ENCODE measurements at places on chromosomes 13 and 19. TPM values are rescaled to one million over a fixed set of nuclear protein-coding genes. Genes with fewer than 3 reads are reported as not detected.
A peak's percentile ranks its signal among the peaks of the same experiment; 100 is the strongest.

DNA sequence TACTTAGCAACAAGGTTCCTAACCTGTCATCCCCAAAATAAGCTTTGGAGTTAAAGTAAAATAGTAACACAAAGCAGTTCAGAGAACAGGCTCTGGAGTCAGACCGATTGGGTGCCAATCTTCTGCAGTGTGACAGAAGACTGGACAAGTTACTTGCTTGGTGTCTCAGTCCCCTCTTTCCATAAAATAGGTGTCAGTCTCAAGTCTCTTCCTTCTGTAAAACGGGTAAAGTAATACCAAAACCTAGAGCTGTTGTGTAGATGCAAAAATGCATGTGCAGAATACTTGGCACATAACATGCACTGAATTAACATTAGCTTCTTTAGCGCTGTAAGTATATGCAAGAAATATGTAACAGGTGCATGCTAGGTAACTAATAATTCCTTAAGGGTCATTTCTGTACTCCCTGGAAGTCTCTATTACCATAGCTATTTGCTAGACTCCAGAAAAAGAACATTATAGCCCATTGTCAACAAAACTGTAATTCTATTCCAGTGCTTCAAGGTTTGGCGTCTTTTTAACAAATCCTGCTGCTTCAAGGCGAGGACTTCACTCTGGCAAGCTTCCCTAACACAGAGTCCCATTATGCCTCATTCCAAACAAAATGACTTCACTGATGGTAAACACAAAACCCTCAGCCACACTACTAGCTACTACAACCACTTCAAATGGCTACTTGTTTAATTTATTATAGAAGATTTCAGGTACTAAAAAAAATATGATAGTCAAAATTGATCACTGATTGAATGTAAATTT, 32.8 kb downstream of the ELF1 start:
- no peak for DNase-seq

DNA sequence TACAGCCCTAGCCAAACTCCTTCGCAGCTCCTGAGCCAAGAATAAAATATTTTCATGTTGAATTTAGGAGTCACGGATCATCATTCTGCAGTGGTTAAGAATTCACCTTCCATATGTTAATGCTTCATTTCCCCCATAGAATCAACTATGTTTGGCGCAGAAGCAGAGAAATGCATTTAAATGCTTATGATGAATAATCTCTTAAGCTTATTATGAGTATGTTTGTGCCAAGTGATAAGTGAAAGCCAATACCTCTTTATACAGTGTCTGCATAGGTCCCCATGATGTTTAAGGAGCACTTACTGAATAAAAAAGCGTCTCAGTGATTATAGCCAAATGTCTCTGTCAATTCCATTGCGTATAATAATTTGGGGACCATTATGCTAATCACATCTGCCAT, 32.7 kb upstream of the POMP start:
- no peak for DNase-seq

DNA sequence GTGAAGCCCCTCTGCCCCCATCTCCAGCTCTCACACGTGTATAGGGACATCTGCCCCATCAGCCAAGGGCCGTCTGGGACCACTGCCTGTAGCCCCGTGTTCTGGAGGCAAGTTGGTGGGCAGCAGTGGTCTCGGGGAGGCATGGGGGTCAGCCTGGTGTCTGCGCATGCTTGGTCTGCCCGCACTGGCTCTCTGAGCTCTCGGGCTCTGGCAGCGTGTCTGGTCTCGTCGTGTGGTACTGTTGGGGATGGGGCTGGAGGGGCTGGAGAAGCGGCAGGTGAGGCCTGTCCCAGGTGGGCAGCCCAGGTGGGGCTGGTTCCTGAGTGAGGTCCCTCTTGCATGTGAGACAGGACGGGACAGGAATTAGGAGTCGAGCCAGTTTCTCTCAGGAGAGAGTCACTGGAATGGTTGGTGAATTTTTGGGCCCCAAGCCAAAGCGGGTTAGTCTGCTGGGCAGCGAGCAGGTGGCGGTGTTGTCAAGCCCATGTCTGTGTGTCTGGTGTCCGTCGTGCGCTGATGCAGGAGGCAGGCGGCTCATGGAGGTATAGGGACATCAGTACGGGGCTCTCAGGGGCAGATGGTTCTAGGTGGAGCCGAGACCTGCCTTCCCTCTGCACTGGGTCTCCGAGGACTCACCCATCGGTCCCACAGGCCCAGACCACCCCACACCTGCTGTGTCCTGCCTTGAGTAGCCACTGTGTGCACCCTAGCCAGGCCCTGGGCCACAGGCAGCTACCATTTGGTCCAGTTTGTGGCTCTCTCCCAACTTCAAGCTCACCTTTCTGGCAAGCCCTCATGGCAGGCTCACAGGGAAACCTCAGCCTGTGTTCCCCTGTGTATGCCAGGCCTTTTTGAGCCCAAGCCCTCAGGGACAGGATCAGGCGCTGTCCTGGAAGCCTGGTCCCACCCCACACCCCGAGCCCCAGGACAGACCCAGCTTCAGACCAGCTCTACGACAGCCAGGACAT, 18.2 kb downstream of the COMP start:
- DNase-seq: no peak

DNA sequence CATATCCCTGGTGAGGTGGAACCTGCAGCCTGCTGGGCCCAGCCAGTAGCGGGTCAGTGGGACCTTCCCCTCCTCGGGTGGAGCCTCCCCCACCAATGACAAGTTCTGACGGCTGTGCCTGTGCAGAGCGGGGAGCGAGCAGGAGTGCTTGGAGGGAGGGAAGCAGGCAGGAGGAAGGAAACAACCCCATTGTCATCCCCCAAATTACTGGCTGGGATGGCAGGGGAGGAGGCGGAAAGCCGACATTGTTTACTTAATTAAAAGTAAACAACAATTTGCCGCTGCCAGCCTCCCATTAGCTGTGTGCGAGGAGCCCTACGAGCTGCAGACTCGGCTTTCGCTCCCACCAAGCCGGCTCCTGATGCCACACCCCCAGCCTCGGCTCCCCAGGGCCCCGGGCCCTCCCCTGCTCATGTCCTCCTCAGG, 45.5 kb downstream of the LYL1 start:
- no peak for DNase-seq

DNA sequence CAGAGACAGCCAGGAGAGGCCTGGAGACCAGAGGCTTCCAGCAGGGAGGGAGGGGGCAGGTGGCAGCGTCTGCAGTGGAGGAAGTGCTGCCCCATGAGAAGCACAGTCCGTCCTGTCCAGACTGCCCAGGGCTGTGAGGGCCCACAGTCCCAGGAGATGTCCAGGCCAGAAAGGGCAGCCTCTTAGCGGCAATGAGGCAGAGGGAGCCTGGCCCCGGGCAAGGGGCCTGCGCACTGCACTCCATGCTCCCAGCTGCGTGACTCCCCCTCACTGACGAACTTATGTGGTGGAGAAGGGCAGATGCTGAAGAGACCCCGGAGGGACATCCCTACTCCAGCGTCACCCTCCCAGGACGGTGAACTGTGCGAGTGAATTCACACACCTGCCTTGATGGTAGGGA, 115.3 kb downstream of the SOX1 start:
- no peak for DNase-seq

- no peak for DNase-seq
These were observed 93.8 kb upstream of the ARHGEF7 start for GRCh38 chr13:111021270-111021669.

- no peak for DNase-seq
These were observed 77.3 kb upstream of the SIAH3 start for GRCh38 chr13:45928843-45929242.

GRCh38 chr13:97751477-97751876, 202.0 kb upstream of the IPO5 start:
- DNase-seq: no peak

- DNase-seq: no peak
These were observed 41.5 kb downstream of the ZNF682 start for GRCh38 chr19:19997656-19998268.

DNA sequence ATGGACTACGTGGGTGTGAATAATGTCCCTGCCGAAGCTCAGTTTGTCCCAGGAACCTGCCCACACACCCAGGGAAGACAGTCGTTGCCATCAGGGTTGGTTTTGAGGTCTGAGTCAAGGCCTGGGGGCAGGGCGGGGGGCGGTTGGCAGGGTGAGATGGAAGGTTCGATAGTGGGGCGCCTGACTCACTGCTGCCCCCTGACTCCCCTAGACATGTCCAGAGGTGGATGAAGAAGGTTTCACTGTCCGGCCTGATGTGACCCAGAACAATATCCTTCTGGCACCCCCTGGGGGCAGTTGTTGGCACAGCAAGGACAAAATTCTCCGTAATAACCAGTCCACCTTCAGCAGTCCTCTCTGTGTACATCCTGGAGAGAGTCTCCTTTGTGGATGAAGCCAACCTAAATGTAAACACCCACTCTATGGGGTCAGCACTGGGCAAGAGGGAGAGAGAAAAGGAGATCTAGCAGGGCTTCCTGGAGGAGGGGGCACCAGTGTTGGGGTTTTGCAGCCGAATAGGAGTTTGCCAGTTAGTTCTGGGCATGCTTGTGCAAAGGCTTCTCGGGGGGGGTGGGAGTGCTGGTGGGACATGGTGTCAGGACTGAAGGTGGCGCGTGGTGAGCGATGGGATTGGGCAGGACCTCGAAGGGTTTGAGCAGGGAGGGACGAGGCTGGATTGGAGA, 19.6 kb upstream of the B3GNT3 start:
- DNase-seq: no peak

- DNase-seq: no peak
These were observed 2.9 kb upstream of the AMER2 start for GRCh38 chr13:25175026-25175425.

GRCh38 chr13:31204592-31204991, 4.8 kb downstream of the B3GLCT start:
- no peak for DNase-seq

GRCh38 chr19:14830702-14831101, 4.3 kb downstream of the OR7A5 start:
- no peak for DNase-seq

- peak; percentile 52 for DNase-seq
These were observed 15.8 kb upstream of the ZNF43 start for GRCh38 chr19:21851596-21852345.

DNA sequence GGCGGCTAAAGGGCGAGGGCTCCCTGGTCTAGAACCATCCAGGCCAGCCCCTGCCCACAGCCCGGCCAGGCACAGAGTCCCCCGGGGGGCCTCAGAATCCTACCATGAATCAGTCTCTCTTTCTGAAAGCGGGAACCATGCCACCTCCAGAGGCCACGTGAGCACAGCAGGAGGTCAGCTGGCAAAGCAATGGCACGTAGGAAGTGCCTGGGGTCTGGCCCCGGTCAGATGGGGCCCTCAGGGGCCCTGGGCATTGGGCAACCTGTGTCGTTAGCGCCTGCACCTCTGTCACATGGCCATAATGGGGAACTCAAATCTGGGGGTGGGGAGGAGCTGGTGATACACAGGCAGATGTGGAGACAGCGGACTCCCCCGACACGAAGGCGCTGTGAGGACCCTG, 8.8 kb downstream of the MFSD12 start:
- DNase-seq: no peak

GRCh38 chr13:81089371-81090157, 748.6 kb upstream of the SPRY2 start:
- no peak for DNase-seq

GRCh38 chr19:8251025-8251472, 41.9 kb downstream of the CERS4 start:
- no peak for DNase-seq

DNA sequence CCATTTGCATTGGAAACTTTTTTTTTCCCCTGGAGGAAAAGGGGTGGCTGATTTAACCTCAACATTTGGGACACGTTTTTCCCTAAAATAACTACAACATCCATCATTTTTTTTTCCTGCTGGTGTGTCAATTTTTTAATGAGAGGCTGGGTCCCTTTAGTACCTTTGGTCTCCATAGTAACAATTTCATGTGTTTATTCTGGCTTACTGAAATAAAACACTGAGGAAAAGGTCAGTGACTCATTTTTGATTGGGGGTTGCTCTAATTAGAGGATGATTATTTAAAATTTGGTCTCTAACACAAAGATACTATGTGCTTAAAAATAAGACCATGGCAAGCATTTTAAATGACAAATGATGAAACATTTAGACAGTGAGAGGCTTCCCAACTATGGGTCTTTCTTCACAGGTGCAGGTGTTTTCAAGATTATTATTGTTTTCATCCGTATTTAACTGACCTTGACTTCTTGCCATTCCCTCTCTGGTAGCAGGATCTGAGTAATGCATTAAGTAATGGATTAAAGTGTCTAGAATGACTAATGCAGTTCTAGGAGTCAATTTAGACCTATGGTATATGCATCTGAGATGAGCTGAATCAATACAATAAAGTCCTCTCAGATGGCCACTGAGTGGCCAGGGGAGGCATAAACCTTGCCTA, 406.4 kb downstream of the KCNRG start:
- DNase-seq: no peak

DNA sequence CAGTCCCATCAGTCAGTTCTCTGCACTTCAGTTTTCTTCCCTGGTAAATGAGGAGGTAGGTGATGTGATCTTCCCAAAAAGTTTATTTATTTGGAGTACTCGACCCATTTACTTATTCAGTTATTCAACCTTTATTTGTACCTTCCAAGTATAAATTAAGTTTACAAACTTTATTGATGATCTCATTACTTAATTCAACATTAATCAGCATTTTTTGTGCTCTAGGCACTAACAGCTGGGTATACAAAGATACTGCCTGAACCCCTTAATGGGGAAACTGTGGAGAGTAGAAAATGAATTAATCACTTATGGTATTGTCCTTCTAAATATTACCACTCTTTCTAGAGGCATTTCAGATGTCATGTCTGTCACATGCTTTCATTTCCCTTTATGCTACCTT, 293.3 kb downstream of the DLEU7 start:
- DNase-seq: no peak

GRCh38 chr13:73268306-73268705, 209.5 kb downstream of the KLF5 start:
- no peak for DNase-seq

GRCh38 chr19:38781058-38781457, 7.7 kb upstream of the LGALS7 start:
- no peak for DNase-seq

DNA sequence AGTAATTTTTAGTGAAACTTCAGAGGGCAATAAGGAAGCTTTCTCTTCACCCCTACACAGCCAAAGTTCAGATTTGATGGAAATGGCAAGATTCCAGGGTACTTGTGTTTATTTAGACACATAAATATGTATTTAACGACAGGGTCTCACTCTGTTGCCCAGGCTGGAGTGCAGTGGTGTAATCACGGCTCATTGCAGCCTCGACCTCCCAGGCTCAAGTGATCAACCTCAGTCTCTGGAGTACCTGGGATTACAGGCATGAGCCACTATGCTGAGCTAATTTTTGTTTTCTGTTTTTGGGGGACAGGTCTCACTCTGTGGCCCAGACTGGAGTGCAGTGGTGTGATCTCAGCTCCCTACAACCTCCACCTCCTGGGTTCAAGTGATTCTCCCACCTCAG, 2.0 kb upstream of the SYCE2 start:
- no peak for DNase-seq

SIGLEC5 gene
- total RNA-seq: not detected

TMPRSS9 gene
- total RNA-seq: not detected

CEACAM4 gene
- total RNA-seq: 2.9 TPM

SBK2 gene
- not detected for total RNA-seq

SIGLEC14 gene
- total RNA-seq: not detected

ONECUT3 gene
- not detected for total RNA-seq

PRR19 gene
- 0.76 TPM for total RNA-seq

CEACAM20 gene
- not detected for total RNA-seq

APOC4 gene
- total RNA-seq: not detected

ZNF628 gene
- total RNA-seq: 22.0 TPM

UBE2L5 gene
- total RNA-seq: not detected

WASF3 gene
- total RNA-seq: 1.4 TPM

CAPN12 gene
- total RNA-seq: 1.5 TPM

CD209 gene
- total RNA-seq: 0.40 TPM

KLF1 gene
- not detected for total RNA-seq

RXFP2 gene
- total RNA-seq: not detected

PET100 gene
- 26.3 TPM for total RNA-seq

TRPC4 gene
- total RNA-seq: not detected

TFPT gene
- total RNA-seq: 8.1 TPM

MAP4K1 gene
- total RNA-seq: 4.2 TPM

IGLON5 gene
- not detected for total RNA-seq

Measured in esophagus squamous epithelium (tissue), 5 donors.